ENCODE measurements at places on chromosomes 5 and 9.

DNA sequence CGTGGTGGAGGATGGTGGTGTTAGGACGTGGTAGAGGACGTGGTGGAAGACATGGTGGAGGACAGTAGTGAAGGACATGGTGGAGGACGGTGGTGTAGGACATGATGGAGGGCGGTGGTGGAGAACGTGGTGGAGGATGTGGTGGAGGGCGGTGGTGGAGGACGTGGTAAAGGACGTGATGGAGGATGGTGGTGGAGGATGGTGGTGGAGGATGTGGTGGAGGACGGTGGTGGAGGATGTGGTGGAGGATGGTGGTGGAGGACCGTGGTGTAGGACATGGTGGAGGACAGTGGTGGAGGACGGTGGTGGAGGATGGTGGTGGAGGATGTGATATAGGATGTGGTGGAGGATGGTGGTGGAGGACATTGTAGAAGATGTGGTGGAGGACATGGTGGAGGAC lies 67.6 kb downstream of the S1PR3 start:
- DNase-seq: no peak

- no peak for DNase-seq
These were observed 1.9 kb downstream of the CEL start for GRCh38 chr9:133063500-133064231.

- no peak for DNase-seq
These were observed 114.4 kb downstream of the DROSHA start for GRCh38 chr5:31417512-31417911.

GRCh38 chr9:103799959-103800358 lies 294.1 kb upstream of the SMC2 start:
- DNase-seq: no peak

DNA sequence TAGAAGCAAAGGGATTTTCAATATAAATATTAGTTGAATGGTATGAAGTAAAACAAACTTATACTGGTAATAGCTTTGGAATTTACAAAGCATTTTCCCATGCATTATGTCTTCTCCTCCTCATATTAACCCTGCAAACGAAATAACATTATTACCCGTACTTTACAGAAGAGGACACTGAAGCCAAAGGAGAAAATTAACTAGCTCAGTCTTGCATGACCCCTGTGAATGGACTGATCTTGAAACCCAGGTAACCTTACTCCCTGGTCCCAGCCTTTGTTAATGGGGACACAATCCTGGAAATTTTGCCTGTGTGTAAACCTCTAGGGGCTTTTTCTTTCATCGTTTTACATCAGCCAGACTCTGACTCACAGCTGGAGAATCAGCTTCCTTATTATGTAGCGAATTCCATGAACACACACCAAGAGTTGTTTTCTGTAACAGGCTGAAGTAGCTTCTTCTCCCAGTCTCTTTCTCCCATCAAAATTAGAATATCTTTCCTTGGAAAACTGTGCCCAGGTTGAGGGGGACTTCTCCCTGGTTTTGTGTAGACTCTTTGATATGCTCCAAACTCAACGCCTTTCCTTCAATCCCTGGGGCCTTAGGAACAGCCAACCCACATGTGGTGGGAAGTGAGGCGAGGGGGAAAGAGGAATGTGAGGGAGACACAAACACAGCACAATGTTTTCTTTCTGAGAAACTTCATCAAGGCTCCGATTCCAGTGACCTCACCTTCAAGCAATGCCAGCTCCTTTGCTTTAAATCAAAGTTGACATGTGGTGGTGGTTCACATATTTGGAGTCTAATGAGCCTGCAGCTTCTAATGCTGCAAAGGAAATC lies 480.9 kb upstream of the PAPPA start:
- DNase-seq: peak; percentile 99

DNA sequence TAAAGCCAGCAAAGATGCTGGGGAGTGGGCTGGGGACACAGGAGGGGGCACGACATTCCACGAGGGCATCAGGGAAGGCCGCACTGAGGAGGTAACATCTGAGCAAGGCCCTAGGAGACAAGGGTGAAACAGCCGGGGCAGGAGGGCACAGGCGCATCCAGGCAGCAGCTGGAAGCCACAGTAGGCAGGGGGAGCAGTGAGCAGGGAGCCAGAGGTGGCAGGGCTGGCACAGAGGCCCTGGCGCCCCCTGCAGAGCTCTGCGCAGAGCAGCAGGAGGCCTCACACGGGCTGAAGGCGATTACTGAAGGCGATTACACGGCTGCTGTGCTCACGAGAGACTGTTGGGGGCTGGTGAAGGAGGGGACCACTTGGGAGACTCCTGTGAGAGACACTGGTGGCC lies 15.4 kb downstream of the LMAN2 start:
- peak; percentile 29 for DNase-seq

GRCh38 chr9:17081814-17082213 lies 53.0 kb upstream of the CNTLN start:
- no peak for DNase-seq

DNA sequence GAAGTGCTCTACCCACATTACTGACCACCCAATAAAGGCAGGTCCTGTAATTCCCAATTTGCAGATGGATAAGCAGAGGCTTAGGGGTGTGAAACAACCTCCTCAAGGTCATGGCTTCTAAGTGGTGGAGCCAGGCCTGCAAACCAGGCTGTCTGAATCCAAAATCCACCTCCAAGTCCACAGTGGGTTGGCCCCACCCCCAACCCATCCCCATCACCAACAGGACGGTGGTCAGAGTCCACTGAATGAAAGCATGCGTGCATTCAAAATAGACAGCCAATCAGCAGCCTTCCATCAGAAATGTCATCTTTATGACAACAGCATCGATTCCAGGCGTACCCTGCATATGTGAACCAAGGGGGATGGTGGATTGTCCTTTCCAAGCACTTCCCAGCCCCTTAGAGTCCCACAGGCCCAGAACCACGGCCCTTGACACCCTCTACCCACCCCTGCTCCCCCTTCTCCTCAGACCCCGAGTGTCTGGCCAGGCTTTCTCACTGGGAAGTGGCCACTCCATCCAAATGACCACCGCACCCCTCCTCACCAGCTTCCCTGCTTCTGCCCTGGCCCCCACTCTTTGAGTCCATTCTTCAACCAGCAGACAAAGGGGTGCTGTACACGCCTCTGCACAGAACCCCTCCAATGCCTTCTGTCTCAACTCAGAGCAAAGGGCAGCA lies 133.1 kb downstream of the KCNIP1 start:
- no peak for DNase-seq

DNA sequence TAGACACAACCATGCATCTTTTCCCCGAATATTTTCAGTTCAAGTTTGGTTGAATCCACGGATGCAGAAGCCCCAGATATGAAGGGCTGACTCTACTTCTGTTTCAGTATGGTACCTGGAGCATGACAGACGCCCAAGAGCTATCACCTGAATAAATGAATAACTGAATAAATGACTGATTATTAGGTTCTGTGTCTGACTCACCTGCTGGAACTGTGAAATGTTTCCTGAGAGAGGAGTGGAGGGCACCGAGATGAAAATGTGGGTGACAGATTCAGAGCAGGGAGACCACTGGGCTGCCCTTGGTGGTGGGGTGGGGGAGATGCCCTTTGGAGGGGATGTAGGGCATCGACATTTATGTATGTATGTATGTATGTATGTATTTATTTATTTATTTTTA lies 13.2 kb downstream of the FRMPD1 start:
- no peak for DNase-seq

GRCh38 chr5:61349935-61350334 lies 17.9 kb downstream of the ZSWIM6 start:
- DNase-seq: no peak

- no peak for DNase-seq
These were observed 185.2 kb downstream of the CETN3 start for GRCh38 chr5:90224342-90224741.

- DNase-seq: no peak
These were observed 1019.0 kb downstream of the NR2F1-AS1 start for GRCh38 chr5:92562065-92562464.

DNA sequence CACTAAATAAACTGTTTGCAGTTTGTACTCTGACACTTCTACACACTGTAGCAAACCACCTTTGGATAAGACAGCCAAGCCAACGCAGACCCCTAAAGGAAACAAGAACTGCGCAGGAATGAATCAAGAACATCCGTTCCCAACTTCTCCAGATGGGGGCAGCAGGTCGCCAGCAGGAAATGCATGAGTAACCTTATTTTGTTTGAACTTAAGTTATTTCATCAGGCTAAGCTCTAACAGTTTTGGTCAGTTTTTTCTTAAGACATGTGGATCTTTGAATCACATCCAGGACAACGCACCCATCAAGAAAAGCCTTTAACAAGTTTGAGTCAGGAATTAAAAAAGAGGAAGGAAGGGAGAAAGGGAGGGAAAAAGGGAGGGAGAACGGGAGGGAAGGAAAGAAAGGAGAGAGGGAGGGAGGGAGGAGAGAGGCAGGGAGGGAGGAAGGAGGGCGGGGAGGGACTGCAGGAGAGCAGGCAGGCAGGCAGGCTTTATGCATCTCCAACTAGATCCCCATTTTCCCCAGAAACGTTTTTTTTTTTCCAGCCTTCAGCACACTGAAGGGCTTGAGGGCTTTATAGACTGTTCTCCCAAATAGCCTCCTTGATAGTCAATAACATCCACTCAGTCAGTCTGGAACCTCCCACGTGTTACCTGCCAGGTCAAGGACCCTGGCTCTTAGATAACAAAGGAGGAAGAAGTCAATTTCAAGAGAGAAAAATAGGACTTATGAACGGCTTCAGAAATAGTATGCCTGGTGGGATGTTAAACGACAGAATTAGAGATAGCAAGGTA lies 22.2 kb downstream of the BHMT start:
- peak; percentile 82 for DNase-seq

- peak; percentile 81 for DNase-seq
These were observed 29.9 kb downstream of the EXOC3 start for GRCh38 chr5:472656-473550.

- DNase-seq: no peak
These were observed 256.6 kb upstream of the IL12B start for GRCh38 chr5:159586921-159587320.

DNA sequence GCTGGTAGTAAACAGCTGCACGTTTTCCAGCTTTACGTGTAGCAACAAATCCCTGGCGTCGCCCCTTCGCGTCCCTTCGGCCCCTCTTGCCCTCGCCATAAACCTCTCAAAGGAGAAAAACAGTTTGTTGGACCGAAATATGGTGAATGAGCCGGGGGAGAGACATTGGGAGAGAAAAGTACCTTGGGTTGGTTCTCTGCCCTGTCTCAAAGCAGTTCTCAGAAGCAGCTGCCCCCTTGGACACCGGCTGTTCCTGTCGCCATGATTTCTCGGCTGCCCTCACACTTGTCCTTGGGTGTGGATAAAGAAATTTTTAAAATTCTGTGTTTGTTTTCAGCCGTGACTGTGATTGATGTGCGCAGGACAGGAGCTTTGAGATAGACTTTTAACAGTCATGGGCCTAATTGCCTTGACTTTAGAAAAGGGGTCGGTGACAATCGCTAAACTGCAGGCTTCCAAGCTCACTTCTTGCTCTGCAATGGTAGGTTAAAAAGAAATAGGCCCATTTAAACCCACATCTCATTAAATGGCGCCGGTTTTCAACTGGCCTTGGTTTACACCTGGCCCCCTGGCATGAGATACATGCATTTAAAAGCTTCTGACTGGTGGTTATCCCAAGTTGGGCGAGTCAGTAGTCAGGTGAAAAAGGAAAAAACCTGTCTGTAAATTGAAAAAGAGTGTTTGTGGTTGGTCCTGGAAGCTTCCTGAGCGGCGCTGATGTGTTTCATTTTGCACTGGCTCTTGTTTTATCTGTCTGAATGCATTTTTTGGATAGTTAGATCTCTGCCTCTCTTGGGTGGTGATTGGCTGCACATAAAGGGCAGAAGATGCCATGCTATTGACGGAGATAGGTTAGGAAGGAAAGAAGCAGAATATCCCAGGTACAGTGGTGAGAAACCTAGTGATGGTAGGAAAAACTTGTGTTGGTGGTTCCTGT lies 983 bp downstream of the RCL1 start:
- DNase-seq: no peak

GRCh38 chr9:36407122-36407723 lies 7.2 kb upstream of the RNF38 start:
- peak; percentile 68 for DNase-seq

DNA sequence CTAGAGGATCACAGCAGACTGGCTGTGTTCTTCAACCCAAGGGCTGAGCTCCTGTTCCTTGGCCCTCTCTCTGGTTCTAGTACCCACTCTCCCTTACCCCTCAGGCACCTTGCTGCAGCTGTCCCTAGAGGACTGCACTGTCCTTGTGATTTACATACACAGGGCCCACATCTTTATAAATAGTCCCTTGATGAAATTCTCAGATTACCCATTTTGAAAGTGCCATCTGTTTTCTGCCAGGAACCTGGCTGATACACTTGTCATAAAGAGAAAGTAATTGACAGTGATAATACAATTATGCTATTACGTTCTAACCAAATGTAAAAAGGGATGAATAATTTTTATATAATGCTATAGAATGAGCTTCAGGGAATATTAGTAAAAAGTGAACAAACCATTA lies 16.5 kb upstream of the SPARC start:
- DNase-seq: no peak

DNA sequence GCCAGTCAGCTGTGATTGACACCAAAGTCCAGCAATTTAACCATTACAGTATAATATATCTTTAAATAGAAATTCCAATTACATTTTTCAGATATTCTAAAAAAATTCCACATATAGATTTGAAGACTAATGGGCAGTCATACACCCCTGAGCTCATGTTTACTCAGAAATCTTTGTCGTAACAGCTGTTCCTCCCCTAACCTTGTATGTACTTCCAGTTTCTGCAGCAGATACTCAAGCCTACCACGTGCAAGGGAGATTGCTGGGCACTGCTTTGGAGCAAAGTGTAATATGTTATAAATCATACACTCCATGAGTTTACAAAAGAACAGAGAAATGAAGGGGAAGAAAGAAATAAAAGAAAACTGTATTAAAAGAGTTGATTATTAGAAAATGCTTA lies 241.2 kb downstream of the TRIM32 start:
- no peak for DNase-seq

DNA sequence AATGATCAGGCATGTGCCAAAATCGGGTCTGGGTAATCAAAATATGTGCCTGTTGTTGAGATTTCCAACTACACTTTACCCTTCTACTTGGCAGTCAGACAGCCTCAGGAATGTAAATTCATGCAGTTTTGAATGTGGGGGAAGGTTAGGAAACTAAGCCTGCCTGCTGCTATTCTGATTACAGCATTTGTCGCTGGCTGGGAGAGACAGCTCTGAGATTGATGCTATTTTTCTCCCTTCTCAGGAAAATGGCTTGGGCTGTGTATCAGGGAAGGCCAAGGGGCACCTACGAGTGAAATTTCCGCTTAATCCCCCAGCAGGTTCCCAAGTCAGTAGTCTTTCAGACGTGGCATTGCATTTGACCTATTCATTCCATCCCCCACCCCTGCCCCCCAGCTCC lies 3.6 kb upstream of the RGS7BP start:
- peak; percentile 24 for DNase-seq
